ENCODE measurements at places on chromosomes 11 and 22.

GRCh38 chr11:27348340-27348873 is 14.6 kb downstream of the CCDC34 start:
- DNase-seq = no peak

- DNase-seq = no peak
Observed at GRCh38 chr11:69905611-69906452, 86.6 kb upstream of the FGF3 start.

- no peak for DNase-seq
Observed at GRCh38 chr11:21604564-21604963, 588.3 kb upstream of the ANO5 start.

DNA sequence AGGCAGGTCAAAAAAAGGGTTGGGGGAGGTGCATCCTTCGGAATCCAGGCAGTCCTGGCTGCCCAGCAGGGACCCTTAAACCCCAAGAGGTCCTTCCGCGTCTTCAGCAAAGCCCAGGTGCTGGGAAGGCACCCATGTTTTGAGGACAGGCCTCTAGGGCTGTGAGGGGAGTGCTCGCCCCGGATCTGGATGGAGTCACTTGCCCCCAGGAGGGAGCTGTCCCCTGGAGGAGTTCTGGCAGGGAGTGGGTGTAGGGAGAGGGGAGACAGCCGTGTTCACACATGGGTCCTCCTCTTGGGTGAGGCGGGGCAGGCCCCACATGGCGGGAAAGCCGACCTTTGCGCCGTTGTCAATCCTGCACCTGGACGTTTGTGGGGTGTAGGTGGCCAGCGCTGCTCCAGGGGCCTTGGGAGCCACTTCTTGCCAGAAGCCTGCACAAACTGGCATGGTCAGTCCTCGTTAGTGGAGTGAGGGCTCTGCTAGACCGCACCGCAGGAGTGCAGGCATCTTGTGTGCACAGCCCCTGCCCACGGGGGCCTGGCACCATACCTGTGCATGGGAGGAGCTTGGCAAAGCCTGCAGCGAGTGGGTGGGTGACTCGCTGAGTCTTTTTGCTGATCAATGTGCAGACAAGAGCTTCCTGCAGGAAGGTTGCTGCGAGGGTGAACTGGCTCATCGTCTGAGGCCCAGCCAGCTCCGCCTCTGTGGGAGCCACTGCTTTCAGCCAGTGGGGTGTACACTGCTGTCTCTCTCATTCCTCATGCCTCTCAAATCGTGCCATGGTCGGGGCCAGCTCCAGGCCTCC is 16.0 kb downstream of the PPIL2 start:
- no peak for DNase-seq

DNA sequence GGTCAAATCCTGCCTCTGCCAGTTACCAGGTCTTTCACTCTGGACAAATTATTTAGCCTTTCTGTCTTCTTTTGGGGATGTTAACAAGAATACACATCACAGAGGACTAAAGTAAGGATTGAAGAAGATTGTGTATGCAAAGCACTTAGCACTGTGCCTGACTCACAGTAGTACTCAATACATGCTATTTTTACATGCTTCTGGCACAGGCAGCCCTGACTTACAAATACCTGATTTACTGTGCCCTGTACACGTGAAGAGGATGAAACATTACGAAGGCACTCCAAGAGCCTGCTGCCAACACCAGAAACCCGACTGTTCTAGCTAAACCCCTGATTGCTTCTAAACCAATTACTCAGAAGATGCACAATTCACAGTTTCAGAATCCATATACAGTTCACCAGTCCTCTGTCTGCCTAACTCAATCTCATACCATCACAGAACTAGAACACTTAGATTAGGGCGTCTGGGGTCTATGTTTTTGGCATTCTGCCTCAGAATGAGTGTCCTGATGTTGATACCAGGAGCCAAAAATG is 300.9 kb upstream of the DDI1 start:
- DNase-seq = no peak

- DNase-seq = no peak
Observed at GRCh38 chr11:130786586-130786985, 129.7 kb downstream of the SNX19 start.

DNA sequence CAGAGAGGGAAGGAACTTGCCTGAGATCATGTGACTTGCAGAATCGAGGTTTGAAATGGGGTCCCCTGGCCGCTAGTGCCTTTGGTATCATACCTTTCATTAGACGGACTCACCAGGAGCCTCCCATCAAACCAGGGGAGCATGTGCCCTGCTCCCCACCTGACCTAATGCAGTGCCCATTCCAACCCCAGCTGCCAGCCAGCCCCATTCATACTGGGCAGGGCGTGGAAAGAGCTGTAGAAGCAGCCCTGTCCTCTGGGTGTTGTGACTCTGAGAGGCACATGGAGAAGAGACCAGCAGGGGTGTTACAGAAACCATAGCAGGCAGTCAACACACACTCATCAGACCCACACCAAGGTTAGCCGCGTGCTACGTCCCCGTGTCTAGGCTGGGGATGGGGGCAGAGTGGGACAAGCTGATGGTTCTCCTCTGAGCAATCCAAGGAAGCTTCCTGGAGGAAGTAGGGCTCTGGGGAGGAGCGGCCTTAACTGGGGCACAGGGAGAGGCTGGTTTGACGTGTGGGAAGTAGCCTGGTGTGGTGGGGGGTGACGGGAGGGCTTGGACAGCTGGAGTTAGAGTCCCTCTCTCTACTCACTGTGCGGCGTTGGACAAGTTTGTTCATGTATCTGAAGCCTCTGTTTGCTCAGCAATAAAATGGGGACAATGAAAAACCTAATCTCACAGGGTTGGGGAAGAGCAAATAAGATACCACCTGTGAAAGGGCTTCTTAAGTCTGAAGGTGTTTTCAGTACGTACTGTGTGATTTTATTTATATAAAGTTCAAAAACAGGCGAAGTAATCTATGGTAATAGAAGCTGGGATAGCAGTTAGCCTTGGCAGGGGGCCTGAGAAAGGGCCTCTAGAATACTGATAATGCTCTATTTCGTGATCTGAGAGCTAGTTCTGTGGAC is 14.0 kb downstream of the GRIK4 start:
- no peak for DNase-seq

- no peak for DNase-seq
Observed at GRCh38 chr11:93587858-93588581, 44.8 kb upstream of the SMCO4 start.

DNA sequence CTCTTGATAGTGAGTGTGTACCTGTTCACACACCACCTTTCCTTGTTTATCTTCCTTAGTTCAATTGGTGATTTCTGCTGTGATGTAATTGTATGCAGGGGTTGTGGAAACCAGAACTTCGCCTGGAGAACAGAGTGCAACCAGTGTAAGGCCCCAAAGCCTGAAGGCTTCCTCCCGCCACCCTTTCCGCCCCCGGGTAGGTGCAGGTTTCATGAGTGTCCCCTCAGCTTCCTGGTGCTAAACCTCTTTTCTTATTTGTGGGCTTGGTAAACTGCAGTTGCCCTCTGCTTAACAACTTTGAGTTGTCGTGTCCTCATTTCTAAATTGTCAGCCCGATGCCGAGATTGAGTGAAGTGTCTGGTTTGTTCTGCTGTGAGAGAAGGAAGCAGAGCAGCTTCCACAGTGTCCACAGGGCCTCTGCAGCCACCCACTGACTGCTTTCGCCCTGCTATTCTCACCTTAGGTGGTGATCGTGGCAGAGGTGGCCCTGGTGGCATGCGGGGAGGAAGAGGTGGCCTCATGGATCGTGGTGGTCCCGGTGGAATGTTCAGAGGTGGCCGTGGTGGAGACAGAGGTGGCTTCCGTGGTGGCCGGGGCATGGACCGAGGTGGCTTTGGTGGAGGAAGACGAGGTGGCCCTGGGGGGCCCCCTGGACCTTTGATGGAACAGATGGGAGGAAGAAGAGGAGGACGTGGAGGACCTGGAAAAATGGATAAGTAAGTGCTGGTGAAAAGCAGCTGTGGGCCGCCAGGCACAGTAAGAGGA is 7.1 kb upstream of the GAS2L1 start:
- no peak for DNase-seq

- no peak for DNase-seq
Observed at GRCh38 chr22:32699001-32699582, 102.4 kb upstream of the TIMP3 start.

All from activated gamma-delta T cell treated with Interleukin-2 at 50 U/mL for 16 hours (primary cell).